ENCODE measurements at places on chromosomes 11 and 22. TPM values are rescaled to one million over a fixed set of nuclear protein-coding genes. Genes with fewer than 3 reads are reported as not detected.

The SIK2 gene
- 14.2 TPM for total RNA-seq

The TCN1 gene
- total RNA-seq: not detected

The GGTLC3 gene
- 1.2 TPM for total RNA-seq

The LRRC74B gene
- total RNA-seq: 0.12 TPM

The APOL3 gene
- total RNA-seq: not detected

The OR52N1 gene
- not detected for total RNA-seq

The DEUP1 gene
- 0.27 TPM for total RNA-seq

GRCh38 chr22:50485221-50486131 lies 1.2 kb upstream of the MIOX start:
- no peak for DNase-seq

DNA sequence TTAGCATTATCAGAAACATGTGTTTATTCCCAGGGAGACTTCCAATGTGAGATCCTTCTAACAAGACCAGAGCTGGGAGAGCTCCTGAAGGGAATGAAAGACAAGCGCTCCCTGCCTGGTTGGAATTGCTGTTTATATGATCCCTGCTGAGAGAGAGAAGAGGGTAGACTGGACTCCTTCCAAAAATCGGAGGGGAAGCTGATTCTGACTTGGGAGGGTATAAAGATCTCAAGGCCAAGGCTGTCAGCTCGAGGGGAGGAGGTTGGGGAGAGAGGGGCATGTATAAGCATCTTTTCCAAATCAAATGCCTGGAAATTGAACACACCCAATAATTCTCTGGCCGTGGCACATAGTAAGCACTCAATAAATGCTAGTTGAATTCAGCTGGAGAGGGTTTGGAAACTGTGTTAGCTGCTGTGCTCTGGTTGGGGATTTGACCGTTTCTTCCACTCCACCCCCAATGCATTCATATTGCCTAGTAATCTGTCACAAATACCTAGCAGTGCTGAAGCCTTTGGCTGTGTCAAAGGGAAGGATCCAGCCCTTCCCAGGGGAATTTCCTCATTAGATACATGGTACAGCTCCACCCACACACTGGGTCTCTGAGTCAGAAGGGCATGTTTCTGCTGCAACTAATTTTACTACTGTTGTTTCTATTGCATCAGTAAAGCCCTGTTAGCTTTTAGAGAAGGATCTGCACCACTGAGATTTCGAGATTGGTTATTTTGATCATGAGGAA lies 61.5 kb downstream of the CACNG2 start:
- no peak for DNase-seq

GRCh38 chr11:89447845-89448244 lies 43.3 kb downstream of the NOX4 start:
- DNase-seq: no peak

GRCh38 chr11:72038491-72038890 lies 39.8 kb downstream of the IL18BP start:
- peak; percentile 77 for DNase-seq

- DNase-seq: no peak
These were observed 285.6 kb downstream of the TENM4 start for GRCh38 chr11:79155237-79155636.

DNA sequence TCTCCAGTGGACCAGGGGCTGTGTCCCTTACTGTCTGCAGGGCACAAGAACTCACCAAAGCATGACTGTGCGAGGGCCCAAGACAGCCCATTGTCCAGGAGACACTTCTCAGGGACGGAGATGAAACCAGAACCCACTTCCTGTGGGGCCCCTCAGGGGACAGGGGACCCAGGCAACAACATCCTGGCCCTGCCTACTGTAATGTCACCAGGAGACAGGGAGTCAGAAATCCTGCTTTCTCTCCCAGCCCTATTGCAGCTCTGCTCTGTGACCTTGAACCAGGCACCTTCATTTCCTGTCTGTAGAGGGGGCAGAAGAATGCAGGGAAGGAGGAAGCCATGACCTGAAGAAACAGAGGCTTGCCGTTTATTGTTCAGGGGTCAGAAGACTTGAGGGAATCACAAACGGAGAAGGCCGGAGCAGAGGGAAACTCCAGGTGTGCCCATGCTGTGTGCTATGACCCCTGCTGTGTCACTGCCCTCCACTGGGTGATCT lies 98.0 kb downstream of the NAT10 start:
- no peak for DNase-seq

DNA sequence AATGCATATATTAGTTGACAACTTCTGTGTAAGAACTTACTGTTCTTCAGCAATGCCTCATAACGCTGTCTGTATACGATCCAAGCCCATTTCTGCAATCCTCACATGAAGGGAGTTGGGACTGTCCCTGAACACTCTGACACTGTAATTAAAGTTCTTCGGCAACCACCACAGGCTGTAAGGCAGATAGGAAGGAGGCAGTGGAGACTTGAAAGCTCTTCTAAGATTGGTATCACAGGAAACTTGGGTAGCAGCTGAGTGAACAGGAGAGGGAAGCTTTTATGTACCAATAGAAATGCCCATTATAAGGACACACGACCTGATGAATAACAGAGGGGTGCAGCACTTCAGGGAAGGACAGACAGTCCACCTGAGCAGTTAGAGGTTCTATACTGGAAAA lies 12.0 kb upstream of the GAB2 start:
- DNase-seq: no peak

GRCh38 chr22:41799486-41800347 lies 762 bp upstream of the CCDC134 start:
- peak; percentile 31 for DNase-seq

GRCh38 chr11:44737245-44738085 lies 10.7 kb downstream of the TSPAN18 start:
- DNase-seq: no peak

DNA sequence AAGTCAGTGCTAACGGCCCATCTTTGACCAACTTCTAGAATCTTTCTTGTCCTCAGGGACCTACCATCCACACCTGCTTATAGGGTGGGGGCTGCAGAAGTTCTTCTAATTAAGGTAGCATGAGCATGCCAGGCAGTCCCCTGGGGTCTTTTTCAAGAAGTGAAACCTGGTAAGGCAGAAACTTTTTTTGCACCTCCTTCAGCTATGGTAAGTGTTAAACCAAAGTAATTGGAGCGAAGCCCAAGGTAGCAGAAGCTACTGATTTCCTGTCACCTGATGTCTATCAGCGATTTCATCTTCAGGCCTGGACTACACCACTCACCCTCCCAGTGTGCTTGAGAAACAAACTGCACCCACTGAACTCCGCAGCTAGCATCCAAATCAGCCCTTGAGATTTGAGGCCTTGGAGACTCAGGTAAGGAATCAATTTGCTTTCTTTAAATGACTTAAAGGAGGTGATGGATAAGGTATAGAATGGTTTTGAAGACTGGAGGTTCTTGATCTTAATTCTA lies at the start of gene MS4A1:
Gene MS4A1 (plus strand): TSS at position 317 of the 512 bp plus-strand sequence. CDS start 6,528 bp downstream, outside the sequence.
- DNase-seq: no peak

DNA sequence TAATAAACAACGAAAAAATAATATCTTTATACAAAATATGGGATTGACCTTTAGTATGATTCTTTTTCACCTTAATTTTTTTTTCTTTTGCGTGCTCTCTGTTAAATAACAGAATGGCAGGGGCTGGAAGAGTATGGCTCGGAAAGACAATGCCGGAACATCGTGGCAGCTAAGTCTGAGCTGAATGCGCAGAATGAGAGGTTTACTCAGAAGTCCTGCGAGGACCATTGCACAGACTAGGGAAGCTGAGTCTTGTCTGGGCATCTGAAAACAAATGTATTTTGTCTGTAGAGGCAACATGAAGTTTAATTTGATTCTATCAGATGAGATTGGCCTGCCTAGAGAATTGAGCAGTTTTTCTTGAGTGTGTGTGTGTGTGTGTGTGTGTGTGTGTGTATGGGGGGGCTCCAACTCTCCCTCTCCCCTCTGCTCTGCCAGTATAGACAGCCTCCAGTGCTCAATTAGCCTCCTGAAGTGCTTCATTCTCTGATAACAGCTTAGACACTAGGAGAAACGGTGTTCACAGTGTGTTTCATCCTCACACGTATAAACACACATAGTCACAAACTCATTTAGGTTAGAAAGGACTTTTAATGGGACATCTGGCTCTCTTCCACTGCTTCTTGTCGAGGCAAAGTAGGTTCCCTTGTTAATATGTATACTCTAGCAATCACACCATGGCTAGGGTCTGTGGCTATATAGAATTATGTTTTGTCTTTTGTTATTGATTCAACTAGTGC lies 244.3 kb upstream of the SORL1-AS1 start:
- no peak for DNase-seq

- no peak for DNase-seq
These were observed 50.8 kb downstream of the STK33 start for GRCh38 chr11:8543278-8543677.
